Liver (tissue), 10 donors: ENCODE measurements at places on chromosomes 1 and 21. TPM values are rescaled to one million over a fixed set of nuclear protein-coding genes. Genes with fewer than 3 reads are reported as not detected.

DNA sequence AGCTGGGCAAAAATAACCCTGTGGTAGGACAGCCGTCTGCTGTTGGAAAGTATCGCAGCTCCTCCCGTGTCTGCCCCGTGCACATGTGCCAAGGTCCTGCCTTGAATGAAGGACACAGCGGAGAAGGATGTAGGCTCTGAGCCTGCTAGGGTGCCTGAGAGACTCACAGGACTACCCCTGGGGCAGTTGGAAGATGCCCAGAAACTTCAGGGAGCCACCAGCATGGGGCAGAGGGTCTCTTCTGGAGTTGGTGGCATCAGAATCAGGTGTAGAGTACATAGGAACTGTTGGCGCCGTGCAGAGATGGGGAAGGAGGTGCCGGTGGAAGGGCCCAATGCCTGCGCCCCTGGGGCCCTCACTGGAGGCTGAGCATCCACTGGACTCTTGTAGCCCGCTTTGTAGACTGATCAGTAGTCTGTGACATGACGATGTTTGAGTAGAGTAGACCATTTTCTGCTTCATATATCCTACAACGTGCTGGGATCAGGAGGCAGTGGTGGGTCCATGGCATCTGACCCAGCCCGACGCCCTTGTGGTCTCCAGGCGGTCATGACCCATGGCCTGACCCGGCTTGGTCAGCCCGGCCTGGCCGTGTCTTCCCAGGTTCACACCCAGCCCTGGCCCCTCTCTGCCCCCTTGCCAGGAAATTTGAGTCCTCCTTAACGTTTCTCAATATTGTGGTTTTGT is 5.3 kb upstream of the C1orf174 start:
- no peaks in the 10 kb centered on the region for H3K27me3 ChIP-seq
- H3K27ac ChIP-seq: no peak overlapping the region
- peaks cover 21% of the 10 kb centered on the region for H3K4me1 ChIP-seq
- no peak for DNase-seq
- H3K36me3 ChIP-seq: no peaks in the 10 kb centered on the region

- peaks cover 13% of the 10 kb centered on the region for H3K4me1 ChIP-seq
- no peak overlapping the region for H3K4me3 ChIP-seq
- H3K36me3 ChIP-seq: no peaks in the 10 kb centered on the region
Observed at GRCh38 chr1:58459911-58460310, 86.6 kb downstream of the OMA1 start.

DNA sequence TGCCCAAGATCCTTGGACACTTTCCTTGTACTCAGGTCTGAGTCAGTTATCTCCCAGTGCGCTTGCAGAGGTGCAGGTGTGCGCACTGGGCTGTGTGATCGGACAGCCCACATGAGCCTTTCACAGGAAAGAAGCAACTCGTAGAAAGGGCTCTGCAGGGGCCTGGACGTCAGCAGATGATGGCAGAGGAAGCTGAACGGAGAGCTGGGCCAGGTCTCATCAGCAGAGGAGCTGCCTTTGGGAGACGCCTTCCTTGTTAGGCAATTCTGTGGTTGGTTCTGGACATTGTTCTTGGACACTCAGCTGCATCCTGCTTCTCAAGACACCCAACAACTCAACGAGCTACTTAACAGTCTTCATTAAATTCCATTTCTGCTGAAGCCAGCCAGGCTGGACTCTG is 7.5 kb upstream of the PROK1 start:
- no peak overlapping the region for H3K4me3 ChIP-seq
- H3K27me3 ChIP-seq: no peaks in the 10 kb centered on the region
- H3K36me3 ChIP-seq: no peaks in the 10 kb centered on the region
- H3K4me1 ChIP-seq: no peaks in the 10 kb centered on the region

- no peaks in the 10 kb centered on the region for H3K27me3 ChIP-seq
- H3K36me3 ChIP-seq: peaks cover 84% of the 10 kb centered on the region
- no peak overlapping the region for H3K4me3 ChIP-seq
- no peak for DNase-seq
Observed at GRCh38 chr1:41003127-41003639, 18.3 kb downstream of the SLFNL1 start.

GRCh38 chr1:4322881-4323280 is 331.5 kb upstream of the AJAP1 start:
- H3K27ac ChIP-seq: no peak overlapping the region
- H3K27me3 ChIP-seq: no peaks in the 10 kb centered on the region
- no peak for DNase-seq
- no peaks in the 10 kb centered on the region for H3K4me1 ChIP-seq

GRCh38 chr1:10170239-10170574 is 40.2 kb upstream of the KIF1B start:
- H3K27me3 ChIP-seq: no peaks in the 10 kb centered on the region
- H3K27ac ChIP-seq: no peak overlapping the region
- H3K4me3 ChIP-seq: no peak overlapping the region
- H3K36me3 ChIP-seq: peaks cover 26% of the 10 kb centered on the region

- H3K4me3 ChIP-seq: no peak overlapping the region
- H3K27ac ChIP-seq: no peak overlapping the region
- no peaks in the 10 kb centered on the region for H3K4me1 ChIP-seq
- no peak for DNase-seq
- no peaks in the 10 kb centered on the region for H3K36me3 ChIP-seq
Observed at GRCh38 chr1:94980582-94981574, 54.0 kb upstream of the CNN3 start.

DNA sequence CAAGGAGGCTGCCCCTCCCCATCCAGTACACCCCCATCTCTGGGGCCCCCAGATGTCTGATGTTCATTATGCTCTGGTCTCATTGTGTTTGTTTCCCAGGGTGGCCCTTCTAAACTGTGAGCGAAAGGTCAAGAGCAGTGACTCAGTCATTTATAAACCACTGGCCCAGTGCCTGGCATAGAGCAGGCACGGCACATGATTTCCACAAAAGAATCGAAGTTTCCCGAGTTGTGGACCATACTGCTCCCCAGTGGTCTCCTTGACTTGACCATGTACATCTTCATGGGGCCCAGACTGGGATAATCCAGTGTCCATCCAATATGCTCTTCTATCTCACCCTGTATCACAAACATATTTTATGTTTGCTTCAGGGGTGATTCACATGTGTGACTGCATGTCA is 153.3 kb downstream of the NR5A2 start:
- no peak for DNase-seq
- no peak overlapping the region for H3K27ac ChIP-seq
- H3K36me3 ChIP-seq: no peaks in the 10 kb centered on the region
- peaks cover 5% of the 10 kb centered on the region for H3K4me1 ChIP-seq
- no peak overlapping the region for H3K4me3 ChIP-seq

DNA sequence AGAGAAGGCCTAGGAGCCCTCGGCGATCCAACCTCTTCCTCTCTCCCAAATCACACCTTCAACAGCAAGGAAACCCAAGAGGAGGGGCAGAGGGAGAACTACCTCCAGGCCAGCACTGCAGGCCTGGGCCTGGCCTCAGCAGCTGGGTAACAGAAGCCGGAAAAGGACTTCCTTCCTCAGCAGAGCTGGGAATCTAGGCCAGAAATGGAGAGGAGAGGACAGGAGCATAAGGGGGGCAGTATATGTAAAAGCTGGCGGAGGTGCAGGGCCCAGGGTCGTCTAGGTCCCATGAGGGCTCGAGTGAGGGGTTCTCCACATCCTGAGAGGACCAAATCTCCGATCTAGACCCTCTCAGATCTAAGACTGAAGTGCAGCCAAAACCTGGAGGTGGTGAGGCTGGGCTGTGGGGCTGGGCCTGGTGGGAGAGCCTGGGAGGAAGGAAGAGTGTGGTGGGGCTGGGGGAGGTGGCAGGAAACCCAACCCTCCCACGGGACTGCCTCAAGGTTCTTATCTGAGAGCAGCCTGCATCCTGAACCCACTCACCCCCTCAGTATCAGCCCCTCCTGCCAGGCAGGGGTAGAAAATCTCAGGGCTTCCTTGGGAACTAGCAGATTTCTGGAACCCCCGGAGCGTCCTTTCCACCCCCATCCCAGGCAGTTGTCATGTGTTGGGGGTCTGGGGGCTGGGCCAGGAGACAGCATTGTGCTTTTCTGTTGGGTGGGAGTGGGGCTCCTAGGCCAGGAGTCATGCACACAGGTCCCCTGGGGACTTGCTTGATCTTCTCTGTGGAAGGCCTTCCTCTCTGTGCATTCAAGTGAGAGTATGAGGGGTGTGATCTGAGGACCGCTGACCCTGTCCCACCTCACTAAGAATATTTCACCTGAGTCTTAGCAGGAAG is 33.0 kb downstream of the PIK3C2B start:
- no peaks in the 10 kb centered on the region for H3K4me1 ChIP-seq
- H3K27ac ChIP-seq: peak overlapping the region; percentile 36
- DNase-seq: no peak
- no peak overlapping the region for H3K4me3 ChIP-seq

GRCh38 chr1:36471830-36472641 is 7.9 kb upstream of the MRPS15 start:
- no peak for DNase-seq
- H3K27me3 ChIP-seq: no peaks in the 10 kb centered on the region
- no peaks in the 10 kb centered on the region for H3K36me3 ChIP-seq
- H3K27ac ChIP-seq: no peak overlapping the region

GRCh38 chr1:234957330-234958065 is 171.1 kb downstream of the TOMM20 start:
- no peak overlapping the region for H3K4me3 ChIP-seq
- H3K27ac ChIP-seq: peak overlapping the region; percentile 95

DNA sequence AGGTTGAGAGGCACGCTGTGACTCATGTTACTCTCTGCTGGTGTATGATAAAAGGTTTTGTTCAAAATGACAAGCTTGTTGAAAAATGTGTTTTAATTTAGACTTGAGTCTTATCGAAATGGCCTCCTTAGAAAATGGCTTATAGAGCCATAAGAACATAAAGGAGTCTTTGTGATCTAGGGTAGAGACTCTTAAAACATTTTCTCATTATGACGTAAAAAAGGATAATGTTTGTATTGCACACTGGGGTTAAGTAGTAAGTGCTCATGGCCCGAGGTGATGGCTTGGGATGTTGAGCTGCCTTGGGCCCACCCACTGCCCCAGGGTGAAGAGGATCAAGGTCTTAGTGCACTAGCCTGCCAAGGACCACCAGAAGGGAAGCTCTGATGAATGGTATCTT is 117.4 kb downstream of the DISC1 start:
- H3K4me1 ChIP-seq: no peaks in the 10 kb centered on the region
- H3K27ac ChIP-seq: no peak overlapping the region
- no peak overlapping the region for H3K4me3 ChIP-seq
- DNase-seq: no peak

DNA sequence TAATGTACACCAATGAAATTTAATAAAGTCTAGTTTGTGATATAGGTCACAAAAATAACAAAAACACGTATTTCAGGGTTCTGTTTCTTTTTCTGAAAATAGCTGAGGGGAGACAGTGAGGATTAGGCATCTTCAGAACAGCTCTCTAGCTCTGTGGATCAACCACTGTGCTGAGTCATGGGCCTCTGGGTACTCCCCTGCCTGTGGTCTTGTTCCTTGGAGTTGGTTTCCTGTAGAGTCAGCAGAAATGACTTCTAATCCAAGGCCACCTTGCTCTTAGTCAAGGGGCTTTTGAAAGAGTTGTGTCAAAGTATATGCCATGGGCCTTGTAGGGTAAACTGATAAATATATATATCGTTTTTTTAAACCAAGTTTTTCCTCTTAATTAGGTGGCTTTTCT is 141.8 kb upstream of the ZRANB2 start:
- H3K4me3 ChIP-seq: no peak overlapping the region
- H3K36me3 ChIP-seq: no peaks in the 10 kb centered on the region
- DNase-seq: no peak
- H3K4me1 ChIP-seq: no peaks in the 10 kb centered on the region

- peaks cover 9% of the 10 kb centered on the region for H3K36me3 ChIP-seq
- DNase-seq: no peak
- no peak overlapping the region for H3K4me3 ChIP-seq
- no peak overlapping the region for H3K27ac ChIP-seq
- peaks cover 6% of the 10 kb centered on the region for H3K4me1 ChIP-seq
- no peaks in the 10 kb centered on the region for H3K27me3 ChIP-seq
Observed at GRCh38 chr21:44047996-44048560, 36.0 kb downstream of the TRAPPC10 start.

GRCh38 chr1:181219938-181220337 is 131.4 kb downstream of the IER5 start:
- H3K27me3 ChIP-seq: peaks cover 3% of the 10 kb centered on the region
- DNase-seq: no peak
- H3K4me1 ChIP-seq: no peaks in the 10 kb centered on the region
- H3K36me3 ChIP-seq: no peaks in the 10 kb centered on the region
- H3K27ac ChIP-seq: no peak overlapping the region
- no peak overlapping the region for H3K4me3 ChIP-seq

DNA sequence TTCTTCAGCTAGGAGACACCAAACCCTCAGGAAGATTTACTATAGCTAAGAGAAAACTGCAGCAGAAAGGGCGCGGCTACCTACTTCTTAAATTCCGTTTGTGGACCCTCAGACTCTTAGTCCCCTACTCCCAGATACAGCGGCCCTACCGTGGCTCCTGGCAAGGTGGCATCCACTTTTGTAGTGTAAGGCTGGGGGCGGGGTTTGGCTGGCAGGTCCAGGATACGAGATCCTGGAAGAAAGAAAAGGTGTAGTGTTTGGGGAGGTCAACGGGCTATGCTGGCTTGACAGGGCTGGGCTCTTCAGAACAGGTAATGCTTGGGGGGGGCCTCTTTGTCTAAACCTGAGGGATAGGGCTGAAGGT is 280 bp downstream of the CREB3L4 start:
- no peaks in the 10 kb centered on the region for H3K27me3 ChIP-seq
- no peaks in the 10 kb centered on the region for H3K36me3 ChIP-seq
- peak overlapping the region; percentile 96 for H3K27ac ChIP-seq
- no peak for DNase-seq
- peak overlapping the region; percentile 98 for H3K4me3 ChIP-seq

DNA sequence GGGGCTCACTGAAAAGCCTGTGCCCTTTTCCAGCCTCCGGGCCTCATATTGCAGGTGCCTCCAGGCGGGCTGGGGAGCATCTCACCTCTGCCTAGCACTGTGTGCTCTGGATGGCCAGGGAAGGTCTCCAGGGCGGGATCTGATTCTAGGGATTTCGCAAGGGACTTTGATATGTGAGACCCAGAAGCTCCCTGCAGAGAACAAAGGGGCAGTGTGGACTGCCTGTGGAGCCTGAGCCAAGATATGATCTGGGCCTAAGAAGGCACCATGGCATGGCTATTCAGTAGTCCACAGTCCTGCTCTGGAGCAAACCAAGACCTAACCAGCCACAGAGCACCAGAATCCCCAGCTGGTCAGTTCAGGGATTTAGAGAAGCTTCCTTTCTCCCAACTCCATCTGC is 157.2 kb downstream of the ST6GALNAC5 start:
- no peak for DNase-seq
- no peaks in the 10 kb centered on the region for H3K36me3 ChIP-seq
- no peak overlapping the region for H3K4me3 ChIP-seq
- no peaks in the 10 kb centered on the region for H3K27me3 ChIP-seq

- no peaks in the 10 kb centered on the region for H3K36me3 ChIP-seq
- no peak overlapping the region for H3K27ac ChIP-seq
- no peak for DNase-seq
- H3K4me3 ChIP-seq: no peak overlapping the region
- no peaks in the 10 kb centered on the region for H3K4me1 ChIP-seq
Observed at GRCh38 chr1:154707901-154708463, 100.0 kb upstream of the ADAR start.

- H3K4me3 ChIP-seq: no peak overlapping the region
- peak; percentile 70 for DNase-seq
- no peaks in the 10 kb centered on the region for H3K27me3 ChIP-seq
- no peaks in the 10 kb centered on the region for H3K36me3 ChIP-seq
- H3K4me1 ChIP-seq: peaks cover 5% of the 10 kb centered on the region
- H3K27ac ChIP-seq: no peak overlapping the region
Observed at GRCh38 chr1:27607239-27607804, 3.4 kb upstream of the AHDC1 start.

Gene CD5L
- total RNA-seq: 14.1 TPM

Gene KCNK2
- 0.08 TPM for total RNA-seq

Gene SCMH1
- total RNA-seq: 9.6 TPM

Gene EDEM3
- total RNA-seq: 32.9 TPM

Gene NGF
- total RNA-seq: 1.0 TPM

Gene DNAJC6
- 35.0 TPM for total RNA-seq

Gene MRPL39
- 25.7 TPM for total RNA-seq

Gene RGS4
- total RNA-seq: 0.84 TPM
